NCI-H1105 treated with DMSO at 0.1 percent for 48 hours (cell line): ENCODE measurements at places on chromosomes 16 and 17.

GRCh38 chr17:56835264-56835585 lies 1.3 kb downstream of the DGKE start:
- no peak for DNase-seq

DNA sequence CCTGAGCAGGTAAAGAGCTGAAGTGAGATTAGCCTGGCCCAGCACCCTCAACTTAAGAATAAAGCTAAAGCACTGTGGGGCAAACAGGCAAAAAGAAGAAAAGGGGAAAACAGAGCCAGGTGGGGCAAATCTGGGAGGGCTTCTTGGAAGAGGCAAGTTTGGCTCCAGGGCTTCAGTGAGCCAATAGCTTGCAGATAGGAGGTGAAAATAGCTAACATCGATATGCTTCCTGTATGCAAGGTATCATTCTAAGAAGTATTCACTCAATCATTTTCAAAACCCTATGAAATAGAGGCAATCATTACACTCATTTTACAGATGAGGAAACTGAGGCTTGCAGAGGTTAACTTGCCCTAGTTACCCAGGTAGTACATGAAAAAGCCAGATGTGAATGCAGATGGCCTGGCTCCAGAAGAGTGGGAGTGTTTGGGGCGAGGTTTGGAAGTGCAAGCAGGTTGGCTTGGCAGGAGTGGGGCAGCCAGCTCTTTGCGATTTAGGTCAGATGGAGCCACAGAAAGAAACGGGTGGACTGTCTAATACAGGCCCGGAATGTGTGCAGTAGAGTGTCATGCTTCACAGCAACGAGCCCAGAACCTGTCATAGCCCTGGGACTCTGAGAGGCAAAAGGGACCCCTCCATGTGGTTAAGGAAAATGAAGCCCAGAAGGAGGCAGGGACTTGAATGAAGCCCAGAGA lies 5.7 kb downstream of the WNT3 start:
- DNase-seq = no peak

GRCh38 chr17:69062860-69063581 lies 2.3 kb upstream of the ABCA9 start:
- no peak for DNase-seq

DNA sequence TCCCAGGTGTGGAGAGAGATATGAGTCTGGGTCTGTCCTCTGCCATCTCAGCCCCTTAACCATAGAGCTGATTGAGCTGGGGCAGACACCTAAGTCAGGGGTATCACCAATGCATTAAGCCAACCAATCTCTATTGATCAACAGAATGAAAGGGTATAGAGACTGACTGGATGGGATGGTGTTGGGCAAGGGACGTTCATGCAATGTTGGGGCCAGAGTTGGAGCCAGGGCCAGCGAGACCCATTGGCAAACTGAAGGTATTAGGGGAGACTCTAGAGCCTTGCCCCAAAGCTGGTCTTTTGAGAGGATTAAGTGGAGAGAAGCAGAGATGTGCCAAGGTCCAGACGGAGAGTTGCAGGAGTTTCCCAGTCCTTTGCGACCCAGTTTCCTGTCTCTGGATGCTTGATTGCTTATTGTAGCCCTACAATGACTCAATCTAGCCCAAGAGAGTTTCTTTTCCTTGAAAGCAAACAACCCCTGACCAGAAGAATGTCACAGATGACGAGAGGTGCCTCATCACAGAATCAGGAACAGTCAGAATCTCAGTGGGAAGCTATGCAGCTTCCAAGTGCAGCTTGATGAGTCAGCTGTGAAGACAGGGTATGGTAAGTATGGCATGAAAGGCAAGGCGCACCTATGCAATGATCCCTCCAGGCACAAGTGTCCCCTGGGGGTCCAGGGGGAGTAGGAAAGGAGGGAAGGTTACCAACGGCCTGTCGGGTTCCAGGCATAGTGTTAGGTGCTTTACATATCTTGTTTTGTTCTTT lies 137.2 kb downstream of the UTP18 start:
- DNase-seq = no peak

GRCh38 chr16:3152991-3153368 lies 18.2 kb downstream of the ZNF213 start:
- no peak for DNase-seq

- DNase-seq = peak; percentile 37
Measured at GRCh38 chr17:51813140-51813783, 345.3 kb downstream of the CA10 start.

- DNase-seq = no peak
Measured at GRCh38 chr16:70252355-70252988, 732 bp upstream of the EXOSC6 start.

DNA sequence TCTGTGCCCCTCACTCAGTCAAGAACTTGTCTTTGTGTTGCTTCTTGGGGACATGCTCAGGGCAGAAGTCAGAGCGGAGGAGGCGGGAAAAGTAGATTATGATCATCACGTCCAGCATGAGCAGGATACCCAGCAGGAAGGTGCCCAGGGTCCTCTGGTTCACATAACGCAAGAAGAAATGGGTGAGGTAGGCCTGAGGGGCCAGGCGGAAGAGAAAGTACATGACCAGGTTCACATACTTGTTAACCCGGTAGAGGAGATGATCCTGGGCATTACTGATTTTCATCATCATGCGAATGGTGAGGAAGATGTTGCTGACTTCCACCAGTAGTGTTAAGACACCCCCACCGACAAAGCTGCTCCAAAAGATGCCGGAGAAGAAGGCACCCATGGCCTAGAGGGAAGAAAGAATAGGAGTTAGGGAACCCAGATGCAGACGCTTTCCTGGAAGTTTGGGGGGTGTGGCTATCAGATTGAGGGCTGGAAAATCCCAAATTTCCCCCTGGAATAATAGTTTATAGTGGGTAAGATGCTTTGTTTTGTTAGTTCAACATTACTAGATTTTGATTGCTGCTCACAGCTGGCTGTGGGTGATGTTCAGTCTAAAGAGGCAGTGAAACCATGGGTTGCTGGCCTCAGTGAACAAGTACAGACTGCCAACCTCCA lies 1.4 kb downstream of the TLCD1 start:
- no peak for DNase-seq

DNA sequence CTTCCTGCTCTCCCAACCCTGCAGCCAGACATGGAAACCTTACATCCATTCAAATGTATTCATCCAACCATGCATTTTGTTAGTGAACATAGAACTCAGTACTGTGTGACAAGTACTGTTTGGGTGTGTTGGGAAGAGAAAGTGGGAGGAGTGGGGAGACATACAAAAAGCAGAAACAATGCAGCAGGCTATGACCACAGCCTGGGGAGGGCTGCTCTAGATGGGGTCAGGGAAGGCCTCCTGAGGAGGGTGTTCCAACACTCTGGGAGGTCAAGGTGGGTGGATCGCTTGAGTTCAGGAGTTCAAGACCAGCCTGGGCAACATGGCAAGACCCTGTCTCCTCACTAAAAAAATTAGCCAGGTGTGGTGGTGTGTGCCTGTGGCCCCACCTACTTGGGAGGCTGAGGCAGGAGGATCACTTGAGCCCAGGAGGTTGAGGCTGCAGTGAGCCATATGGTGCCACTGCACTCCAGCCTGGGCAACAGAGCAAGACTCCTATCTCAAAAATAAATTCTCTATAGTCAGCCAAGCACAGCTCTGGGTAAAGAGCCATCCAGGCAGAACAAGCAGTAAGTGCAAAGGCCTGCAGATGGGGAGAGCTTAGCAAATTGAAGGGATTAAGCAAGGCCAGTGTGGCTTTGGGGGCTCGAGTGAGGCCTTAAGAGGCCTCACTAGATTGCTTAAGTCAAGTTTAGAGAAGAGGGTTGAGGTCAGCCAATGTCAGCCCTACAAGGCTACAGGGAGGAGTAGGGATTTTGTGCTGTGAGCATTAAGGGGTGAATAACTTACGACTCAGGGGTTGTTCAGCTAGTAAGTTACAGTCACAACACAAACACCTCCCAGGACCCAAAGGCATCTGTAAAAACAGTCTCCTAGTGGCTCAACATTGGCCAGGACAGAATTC lies 5.5 kb downstream of the SLC13A2 start:
- no peak for DNase-seq

DNA sequence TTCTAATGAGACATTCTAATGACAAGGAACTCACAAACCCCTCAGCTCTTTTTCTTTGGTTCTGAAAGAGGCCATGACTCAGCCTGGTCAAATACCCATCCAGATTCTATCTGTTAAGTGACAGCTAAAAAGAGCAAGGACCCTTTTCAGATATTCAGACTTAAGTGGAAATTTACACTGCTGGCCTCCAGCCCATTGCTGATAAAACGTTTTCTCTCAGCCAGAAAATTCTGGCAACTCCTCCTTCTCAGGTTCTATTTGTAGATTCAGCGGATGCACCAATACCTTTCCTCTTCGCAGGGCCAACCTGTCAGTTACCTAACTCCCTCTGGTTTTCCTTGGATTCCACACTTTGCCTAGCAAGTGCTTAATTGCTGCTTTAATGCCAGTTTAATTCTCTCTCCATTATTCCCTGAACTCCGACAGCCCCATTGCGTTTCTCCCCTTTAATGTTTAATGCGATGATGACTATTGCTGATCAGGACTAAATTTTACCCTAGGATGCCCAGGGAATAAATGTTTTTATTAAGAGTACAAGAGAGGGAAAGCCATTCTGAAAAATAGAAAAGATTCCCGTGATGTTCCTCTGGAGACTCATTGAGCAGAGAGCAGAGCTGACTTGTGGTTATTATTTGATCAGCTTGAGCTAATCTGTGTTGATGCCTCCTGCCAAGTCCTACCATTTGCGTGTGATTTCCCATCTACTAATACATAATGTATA lies 35.9 kb upstream of the TOM1L1 start:
- peak; percentile 84 for DNase-seq

DNA sequence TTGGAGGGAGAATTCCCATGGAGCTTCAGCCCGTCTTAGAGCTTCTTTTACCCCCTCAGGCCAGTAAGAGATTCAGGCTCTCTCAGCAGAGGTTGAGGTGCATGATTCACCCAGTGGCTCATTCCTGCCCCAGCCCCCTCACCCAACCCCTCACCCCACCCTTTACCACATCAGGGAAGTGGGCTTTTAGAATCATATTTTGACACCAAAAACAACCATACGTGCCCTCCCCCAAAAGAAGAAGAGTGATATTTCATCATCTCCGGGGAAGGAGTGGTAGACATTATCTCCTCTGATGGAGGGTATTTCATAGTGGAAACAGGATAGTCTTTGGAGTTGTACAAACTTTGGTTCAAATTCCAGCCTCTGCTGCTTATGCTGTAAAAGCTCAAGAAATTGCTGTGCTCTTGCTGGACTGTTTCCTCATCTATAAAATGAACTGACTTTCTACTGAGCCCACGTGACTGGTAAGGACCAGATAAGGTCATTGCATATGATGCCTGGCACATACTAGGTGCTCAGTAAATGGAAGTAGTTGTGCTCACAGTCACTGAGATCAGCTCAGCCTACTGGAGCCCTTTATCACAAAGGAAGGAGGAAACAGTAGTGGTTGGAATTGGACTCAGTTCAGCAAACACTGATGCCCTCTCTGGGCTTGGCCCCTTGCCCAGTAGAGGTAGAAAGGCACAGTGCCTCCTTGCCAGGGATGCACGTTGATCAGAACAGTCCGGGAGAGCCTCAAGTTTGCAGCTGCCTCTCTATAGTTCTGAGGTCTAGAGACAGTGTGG lies 18.3 kb upstream of the CCL5 start:
- peak; percentile 44 for DNase-seq

- DNase-seq = no peak
Measured at GRCh38 chr16:81018496-81018895, 11.5 kb downstream of the CENPN start.

DNA sequence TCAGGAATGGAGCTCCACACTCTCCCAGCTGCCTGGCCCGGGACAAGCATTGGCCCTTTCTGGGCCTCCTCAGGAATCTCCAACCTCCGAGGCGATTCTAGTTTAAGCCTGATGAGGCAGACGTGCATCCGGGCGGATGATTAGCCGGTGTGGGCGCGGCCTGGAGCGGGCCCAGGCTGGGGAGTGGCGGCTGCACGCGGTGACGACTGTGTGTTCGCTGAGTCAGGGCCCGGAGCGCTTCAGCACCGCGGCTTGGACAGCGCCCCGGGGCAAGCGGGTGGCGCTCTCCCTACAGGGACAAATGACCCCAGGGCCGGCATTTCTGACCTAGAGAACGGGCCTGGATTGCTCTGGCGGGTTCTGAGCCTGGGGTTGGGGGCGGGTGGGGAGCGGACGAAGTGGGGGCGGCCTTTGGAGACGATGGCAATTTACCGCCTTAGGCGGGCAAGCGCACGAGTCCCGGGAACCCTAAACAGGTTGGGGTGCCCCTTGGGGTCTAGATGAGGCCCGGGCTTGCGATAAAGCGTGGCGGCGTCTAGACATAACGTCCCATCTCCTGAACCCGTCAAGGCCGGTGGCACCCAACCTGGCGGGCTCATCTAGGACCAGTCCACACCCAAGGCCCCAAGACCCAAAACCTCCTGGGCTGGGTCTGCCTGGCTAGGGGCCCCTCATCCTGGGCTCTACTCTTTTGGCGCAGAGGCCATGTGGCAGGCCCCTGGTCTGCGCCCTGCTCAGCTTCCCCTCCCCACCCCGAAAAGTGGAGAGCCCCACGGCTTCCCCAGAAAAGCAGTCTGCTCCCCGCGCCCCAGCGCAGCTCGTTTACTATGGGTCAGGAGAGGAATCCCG lies 22.3 kb upstream of the ZNHIT3 start:
- DNase-seq = no peak

DNA sequence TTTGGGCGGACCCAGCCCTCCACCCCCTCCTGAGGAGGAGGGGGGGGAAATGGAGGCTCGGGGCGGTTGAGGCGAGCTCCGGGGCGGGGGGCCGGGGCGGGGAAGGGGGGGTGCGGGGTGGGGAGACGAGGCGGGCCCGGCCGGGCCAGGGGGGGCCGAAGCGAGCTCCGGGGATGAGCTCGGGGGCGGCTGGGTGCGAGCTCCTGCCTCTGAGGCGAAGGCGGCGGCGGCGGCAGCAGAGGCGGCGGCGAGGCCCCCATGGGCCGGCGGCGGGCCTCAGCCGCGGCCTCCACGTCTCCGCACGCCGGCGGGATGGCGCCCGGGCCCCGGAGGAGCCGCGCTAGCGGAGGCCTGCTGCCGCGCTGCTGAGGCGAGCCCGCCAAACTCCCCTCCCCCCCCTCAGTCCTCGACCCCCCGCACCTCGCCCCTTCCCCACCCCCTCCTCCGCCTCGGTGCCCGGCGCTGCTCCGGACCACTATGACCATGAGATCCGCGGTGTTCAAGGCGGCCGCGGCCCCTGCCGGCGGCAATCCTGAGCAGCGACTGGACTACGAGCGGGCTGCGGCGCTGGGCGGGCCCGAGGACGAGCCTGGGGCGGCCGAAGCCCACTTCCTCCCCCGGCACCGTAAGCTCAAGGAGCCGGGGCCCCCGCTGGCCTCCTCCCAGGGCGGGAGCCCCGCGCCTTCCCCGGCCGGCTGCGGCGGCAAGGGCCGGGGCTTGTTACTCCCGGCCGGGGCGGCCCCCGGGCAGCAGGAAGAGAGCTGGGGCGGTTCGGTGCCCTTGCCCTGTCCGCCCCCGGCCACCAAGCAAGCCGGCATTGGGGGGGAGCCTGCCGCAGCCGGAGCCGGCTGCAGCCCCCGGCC lies 596 bp downstream of the MSL1 start:
- DNase-seq = peak; percentile 5

- DNase-seq = peak; percentile 51
Measured at GRCh38 chr16:20383106-20384029, 21.2 kb downstream of the PDILT start.

- DNase-seq = no peak
Measured at GRCh38 chr16:73714976-73715375, 581.6 kb upstream of the PSMD7 start.
